ENCODE measurements at places on chromosomes 5 and 9.

DNA sequence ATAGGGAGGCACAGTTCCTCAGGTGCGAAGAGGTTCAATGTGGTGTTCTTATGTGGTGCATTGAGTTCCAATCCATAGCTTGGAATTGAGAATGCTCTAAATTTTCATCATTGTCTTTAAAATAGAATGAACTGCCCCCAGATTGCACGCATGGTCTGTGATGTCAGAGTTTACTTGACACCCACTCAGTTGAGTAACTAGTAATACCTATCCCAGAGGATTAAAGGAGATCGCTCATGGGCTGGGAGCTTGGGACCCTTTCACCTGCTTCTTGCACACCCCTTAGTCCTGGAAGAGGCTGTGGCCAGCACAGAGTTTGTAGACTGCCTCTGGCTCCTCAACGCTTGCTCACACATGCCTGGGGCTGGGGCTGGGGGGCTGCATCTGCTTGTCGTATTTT, 95.1 kb upstream of the OTULINL start:
- DNase-seq = no peak

GRCh38 chr5:54717870-54718269, 200.3 kb downstream of the SNX18 start:
- no peak for DNase-seq

DNA sequence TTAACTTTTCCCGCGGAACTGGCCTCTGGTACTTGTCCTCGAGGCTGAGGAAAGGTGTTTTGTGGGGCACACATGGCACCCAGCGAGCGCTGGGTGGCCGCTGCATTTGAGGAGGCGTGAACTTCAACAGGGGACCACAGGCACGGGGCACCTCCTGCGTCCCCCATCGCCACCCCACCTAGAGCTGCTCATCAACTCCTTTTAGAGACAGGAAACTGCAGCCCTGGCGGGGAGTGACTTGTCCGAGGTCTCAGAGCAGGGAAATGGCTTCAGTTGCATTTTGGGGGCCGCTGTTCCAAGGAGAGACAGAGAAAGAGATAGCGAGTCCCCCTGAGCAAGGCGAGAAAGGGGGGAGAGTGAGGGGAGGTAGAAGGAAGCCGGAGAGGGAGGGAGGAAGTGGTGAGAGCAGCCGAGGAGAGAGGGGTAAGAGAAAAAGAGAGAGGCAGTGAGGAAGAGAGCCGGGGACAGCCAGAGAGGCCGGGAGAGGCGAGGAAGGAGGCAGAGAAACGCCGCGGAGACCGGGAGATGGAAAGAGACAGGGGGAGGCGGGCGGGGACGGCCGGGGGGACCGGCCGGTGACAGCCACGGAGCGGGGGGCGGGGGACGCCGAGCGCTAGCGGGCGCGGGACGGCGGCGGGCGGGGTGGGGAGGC, 12.5 kb upstream of the LHX2 start:
- no peak for DNase-seq

- peak; percentile 63 for DNase-seq
Measured at GRCh38 chr9:14273696-14274121, 40.2 kb downstream of the NFIB start.

GRCh38 chr5:18216729-18217128, 582.5 kb downstream of the TAF11L14 start:
- DNase-seq = no peak

GRCh38 chr9:98558575-98558974, 150.2 kb downstream of the GABBR2 start:
- no peak for DNase-seq

- DNase-seq = no peak
Measured at GRCh38 chr5:16750445-16750844, 133.6 kb upstream of the RETREG1 start.

DNA sequence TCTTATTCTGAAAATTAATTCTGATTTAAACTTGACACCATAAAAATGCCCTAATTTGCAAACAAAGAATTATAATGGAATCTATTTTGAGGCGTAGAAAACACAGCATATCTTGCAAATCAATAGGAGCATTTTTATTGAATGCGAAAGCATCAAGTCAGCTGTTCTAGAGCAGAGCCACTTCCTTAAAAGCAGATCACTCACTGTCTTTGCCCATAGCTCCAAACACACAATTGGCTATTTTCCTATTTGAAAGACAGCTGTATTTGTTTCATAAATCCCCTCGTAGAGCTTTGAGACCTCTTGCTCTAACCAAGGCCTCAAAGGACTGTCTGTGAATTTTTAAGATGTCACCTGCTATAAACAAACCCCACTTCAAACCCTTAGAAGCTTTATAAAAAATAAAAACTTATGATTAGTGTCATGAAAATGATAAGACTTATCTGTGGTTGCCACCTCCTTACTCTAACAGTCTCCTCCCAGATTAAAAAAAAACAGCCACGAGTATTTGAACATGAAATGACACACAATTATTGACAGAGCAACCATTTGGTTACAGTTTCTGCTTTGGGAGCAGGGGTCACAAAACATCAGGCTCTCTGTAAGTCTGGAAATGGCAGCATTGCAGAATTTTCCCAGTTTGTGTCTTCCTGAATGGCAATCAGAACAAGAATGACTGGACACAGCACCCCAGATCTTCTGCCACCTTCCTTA, 75.6 kb upstream of the RASEF start:
- DNase-seq = no peak

GRCh38 chr9:99873531-99873930, 32.9 kb upstream of the STX17 start:
- no peak for DNase-seq

DNA sequence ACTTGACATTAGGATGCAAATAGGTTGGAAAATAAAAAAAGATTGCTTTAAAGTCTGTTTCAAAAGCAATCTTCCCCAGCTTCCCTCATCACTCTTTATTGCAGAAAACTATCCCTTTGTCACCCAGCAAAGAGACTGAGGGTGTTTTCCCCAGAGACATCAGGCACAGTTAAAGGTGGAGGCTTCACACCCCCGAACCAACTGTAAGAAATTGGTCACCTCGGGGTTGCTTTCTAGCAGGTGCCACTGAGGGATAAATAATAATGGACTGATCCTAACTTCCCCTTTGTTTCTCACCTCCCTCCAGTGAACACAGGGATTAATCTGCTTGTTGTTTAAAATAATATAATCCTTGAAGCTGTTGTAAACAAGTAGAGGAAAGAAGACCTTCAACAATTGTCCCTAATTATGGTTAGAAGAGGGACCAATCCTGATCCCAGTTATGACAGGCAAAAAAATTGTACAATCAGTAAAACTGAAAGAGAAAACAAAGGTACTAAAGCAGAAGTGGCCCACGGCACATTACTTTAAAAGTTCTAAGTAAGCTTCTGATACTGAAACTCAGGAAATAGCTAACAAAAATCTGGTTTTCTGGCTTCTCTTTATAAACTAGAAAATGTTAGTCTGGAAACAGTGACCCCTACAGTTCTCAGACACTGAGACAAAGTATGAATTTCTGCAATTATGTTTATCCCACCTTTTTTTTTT, 6.6 kb upstream of the PCSK1 start:
- no peak for DNase-seq

GRCh38 chr5:158553962-158554336, 545.8 kb downstream of the EBF1 start:
- DNase-seq = no peak

GRCh38 chr9:88794100-88794499, 197.2 kb upstream of the S1PR3 start:
- DNase-seq = no peak

- DNase-seq = no peak
Measured at GRCh38 chr5:132489051-132489770, 1.4 kb downstream of the IRF1 start.

DNA sequence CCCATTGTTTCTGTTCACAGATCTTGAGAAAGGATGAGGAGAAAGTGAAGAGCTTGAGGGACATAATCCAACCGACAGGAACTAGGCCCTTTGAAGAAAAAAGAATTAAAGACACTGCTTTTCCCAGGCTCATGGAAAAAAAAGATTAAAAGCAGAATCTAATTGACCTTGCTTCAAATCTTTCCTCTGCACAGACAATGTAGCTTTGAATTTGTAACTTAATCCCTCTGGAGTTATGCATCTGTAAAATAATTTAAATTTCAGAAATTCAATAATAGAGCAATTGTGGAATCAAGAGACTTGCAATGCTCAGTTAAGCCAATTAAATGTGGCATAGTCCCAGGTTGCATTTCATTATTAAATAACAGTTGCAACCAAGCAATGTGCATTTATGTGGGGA, 64.6 kb downstream of the SVEP1 start:
- DNase-seq = no peak

DNA sequence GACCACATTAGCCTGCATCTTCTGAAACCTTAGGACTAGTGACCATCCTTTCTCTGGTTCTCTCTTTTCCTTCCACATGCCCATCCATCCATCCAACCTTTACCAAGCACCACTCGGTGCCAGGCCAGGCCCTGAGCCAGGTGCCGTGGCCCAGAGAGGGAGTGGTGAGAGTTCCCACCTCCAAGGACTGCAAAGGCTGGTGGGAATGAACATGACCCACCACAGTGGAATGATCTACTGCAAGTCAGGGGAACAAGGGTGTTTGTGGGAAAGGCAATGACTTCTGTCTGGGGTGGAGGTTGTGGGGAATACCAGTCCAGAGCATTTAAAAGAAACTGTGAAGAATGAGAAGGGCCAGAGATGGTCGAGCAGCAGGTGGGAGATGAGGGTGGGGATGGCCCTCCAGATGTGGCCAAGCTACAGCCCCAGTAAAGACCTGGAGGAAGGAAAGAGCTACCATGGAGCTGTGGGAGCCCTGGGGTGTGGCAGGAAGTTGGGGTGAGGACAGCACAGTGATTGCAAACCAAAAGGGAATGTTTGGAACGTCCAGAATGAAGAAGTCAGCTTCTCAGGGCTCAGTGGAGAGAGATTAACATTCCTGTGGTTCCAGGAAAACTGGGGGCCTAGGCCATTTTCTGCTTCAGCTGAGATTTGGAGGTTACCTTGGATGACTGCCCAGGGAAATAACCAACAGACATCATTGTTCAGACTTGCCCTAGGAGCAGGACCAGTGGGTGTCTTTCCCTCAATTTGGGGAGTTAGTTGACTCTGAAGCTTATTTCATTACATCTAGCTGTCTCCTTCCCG, 30.7 kb upstream of the CORO2A start:
- no peak for DNase-seq

GRCh38 chr9:91059713-91060112, 258.1 kb downstream of the SYK start:
- no peak for DNase-seq

- DNase-seq = no peak
Measured at GRCh38 chr9:76336027-76336426, 58.2 kb downstream of the RFK start.

DNA sequence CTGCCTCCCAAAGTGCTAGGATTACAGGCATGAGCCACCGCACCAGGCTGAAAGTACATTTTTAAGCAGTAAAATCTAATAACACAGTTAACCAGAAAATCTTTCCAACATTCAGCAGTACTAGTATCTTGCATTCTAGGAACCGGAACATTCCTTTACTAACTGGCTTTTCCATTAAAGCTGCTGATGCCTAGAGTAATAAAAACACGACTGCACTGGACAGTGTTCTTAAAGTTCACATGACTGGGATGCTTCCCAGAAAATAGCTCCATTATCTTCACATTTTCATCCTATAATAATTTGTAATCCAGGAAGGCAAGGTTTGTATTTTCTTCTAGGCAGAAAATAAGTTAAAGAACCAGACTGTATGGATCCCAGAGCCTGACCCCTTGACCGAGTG, 9.8 kb downstream of the PTPN3 start:
- no peak for DNase-seq

- DNase-seq = no peak
Measured at GRCh38 chr9:123835821-123836220, 94.1 kb downstream of the DENND1A start.

GRCh38 chr5:435961-436640, 6.9 kb upstream of the EXOC3 start:
- no peak for DNase-seq
